ENCODE measurements at places on chromosomes 3 and 15.

- no peak for DNase-seq
Measured at GRCh38 chr3:161221806-161222600, 892 bp downstream of the NMD3 start.

DNA sequence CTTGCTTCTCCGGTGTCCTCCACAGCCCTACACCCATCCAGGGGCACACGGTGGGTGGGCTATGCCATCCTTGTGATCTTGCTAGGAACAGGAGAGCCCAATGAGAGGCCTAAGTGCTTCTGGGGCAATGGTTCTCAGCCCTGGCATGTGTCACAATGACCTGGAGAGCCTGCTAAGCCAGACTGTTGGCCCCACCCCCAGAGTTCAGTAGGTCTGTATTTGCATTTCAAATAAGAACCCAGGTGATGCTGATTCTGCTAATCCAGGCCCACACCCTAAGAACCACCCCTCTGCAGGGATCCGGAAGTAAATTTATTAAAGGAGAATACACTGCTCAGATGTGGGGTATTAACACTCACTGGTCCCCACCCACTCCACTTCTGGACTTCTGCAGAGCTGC lies 57.9 kb downstream of the RORA start:
- peak; percentile 16 for DNase-seq

GRCh38 chr3:71421475-71421819 lies 162.1 kb downstream of the FOXP1 start:
- no peak for DNase-seq

GRCh38 chr3:101556064-101556463 lies 5.6 kb upstream of the TRMT10C start:
- DNase-seq: no peak

All from NCI-H2029 treated with DMSO at 0.1 percent for 48 hours (cell line).